ENCODE measurements at places on chromosomes 3 and 15.

DNA sequence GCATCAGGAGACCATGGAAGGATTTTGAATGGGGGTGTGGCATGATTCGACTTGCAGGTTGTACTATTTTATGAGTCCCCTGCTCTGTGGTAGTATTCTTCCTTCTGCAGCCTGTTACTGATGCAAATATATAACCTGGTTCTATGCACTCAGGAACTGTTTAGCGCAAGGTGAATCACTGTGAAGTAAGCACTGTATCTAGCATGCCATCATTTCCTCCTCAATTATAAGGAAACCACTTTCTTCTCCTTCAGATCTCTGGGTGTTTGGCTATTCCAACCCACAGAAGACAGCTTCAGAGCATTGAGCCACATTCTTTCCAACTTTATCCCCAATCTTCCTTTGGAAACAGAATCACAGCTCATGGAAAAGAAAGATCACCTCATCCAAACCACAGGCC, 176.7 kb downstream of the DIPK2A start:
- no peak for DNase-seq

DNA sequence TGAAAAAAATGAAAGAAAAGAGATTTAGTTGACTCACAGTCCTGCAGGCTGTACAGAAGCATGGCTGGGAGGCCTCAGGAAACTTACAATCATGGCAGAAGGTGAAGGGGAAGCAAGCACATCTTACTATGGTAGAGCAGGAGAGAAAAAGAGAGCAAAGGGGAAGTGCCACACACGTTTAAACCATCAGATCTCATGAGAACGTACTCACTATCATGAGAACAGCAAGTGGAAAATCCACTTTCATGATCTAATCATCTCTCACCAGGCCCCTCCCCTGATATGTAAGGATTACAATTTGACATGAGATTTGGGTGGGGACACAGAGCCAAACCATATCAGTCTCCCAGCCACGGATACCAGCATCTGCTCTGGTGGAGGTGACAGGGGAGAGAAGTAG, 50.8 kb upstream of the CPOX start:
- no peak for DNase-seq

DNA sequence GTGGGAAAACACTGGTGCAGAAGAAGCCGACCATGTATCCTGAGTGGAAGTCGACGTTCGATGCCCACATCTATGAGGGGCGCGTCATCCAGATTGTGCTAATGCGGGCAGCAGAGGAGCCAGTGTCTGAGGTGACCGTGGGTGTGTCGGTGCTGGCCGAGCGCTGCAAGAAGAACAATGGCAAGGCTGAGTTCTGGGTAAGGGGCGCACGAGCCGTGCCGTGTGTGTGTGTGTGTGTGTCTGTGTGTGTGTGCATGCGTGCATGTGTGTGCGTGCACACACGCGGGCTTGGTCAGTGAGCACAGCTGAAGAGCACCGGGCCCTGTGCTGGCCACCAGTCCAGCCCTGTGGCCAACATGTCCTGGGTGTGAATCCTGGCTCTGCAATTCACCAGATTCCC, 18.6 kb downstream of the PRKCD start:
- no peak for DNase-seq

DNA sequence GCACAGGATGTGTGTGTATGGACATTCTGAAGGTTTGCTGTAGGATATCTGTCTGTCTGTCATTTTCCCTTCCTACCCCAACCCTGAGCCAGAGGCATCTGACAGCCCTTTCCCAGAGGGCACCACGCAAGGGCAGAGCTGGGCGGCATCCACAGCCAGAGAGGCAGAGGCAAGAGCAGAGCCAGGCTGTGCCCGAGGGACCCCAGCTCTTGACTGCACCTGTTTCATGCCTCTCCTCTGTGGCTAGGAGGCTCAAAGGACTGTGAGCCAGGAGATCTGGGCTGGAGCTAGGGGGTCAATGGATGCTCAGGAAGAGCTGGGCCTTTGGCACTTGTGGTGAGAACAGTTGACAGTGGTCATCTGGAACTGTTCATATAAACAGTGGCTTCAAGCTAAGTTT, 4.8 kb upstream of the APEH start:
- no peak for DNase-seq

DNA sequence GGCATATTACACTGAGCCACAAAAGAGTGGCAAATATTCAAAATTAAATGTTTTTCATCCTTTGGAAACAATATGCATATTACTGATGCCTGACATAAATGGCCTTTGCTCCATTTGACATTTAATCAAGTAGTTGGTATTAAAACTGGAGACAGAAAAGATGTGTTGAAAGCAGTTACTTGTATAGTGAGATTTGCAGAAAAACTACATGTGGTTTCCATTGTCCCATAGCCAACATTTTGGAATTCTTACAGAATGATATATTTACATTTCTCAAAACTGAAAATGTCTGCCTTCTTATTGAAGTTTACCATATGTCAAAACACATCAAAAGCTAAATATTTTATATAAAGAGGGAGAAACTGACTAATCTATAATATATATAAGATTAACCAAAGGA, 21.6 kb downstream of the SHOX2 start:
- DNase-seq: no peak

DNA sequence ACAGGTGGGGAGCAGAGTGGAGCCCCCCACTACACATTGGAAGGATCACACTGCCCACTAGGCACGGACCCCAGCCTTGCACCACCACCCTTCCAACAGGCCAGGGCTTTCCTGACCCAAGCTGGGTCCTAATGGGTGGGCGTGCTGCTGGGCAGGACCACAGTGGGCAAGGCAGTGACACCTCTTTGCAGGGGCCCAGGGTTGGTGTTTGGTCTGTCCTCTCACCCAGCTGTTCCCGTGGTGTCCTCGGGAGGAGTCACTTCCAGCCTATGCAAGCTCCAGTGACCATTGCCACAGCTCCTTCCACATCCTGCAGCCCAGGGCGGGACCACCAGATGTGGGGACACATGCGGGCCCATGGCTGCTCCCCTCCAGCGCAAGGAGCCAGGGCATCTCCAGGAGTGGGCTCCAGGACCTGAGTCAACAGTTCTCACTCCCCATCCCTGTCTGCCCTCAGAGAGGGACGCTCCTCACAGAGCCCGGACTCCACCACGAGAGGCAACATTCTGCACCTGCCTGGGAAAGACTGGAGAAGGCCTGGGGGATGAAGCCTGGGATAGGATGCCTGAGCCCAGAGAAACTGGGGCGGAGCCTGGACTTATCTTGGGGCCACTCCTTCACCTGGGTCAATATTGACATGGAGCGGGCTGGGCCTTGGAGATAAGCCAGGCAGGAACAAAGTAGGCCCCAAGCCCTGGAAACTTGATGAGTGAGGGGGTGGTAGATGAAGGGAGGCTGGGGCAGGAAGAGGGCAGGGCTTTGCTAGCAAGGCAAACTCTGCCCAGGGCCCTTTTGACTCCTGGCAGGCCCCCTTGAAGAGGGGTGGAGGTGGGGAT, 3.9 kb upstream of the VILL start:
- DNase-seq: no peak

GRCh38 chr3:184562878-184563560, 1.4 kb downstream of the EPHB3 start:
- DNase-seq: no peak

DNA sequence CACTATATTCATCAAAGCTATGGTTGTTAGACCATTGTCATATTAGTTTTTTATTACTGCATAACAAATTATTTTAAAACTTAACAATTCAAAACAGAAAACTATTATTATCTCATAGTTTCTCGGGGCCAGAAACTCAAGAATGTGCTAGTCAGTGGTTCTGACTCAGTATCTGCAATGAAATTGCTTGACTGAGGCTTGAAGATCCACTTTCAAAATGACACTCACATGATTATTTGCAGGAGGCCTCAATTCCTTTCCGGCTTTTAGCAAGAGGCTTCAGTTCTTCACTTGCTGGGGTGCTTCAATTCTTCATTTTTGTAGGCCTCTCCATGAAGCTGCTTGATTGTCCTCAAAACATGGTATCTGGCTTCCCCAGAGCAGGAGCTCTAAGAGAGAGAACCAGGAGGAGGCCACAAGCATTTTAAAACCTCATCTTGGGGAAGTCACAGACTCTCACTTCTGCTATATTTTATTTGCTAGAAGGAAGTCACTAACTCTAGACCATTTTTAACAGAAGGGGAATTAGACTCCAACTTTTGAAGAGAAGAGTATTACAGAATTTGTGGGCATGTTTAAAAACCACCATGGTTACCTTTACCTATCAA, 383.7 kb downstream of the MFSD1 start:
- no peak for DNase-seq

DNA sequence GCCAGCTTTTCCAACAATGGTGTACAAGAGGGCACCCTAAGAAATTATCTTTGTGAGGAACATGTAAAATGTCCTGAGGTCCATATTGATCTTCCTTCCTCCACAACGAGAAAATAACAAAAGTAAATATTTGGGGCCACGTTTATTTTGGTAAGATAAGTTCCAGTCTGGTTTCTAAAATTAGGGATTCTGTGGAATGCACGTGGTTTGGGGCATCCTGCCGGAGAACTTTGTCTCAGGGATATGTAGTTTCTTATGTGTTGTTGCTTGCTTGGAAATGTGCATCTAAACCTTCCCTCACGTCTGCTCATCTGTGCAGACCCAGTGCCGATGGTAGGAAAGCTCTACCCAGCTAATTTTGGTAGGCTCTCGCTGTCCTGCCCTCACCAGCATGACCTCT, 62.8 kb downstream of the CTDSPL start:
- no peak for DNase-seq

GRCh38 chr3:145865399-145866018, 295.5 kb downstream of the PLOD2 start:
- peak; percentile 0 for DNase-seq

DNA sequence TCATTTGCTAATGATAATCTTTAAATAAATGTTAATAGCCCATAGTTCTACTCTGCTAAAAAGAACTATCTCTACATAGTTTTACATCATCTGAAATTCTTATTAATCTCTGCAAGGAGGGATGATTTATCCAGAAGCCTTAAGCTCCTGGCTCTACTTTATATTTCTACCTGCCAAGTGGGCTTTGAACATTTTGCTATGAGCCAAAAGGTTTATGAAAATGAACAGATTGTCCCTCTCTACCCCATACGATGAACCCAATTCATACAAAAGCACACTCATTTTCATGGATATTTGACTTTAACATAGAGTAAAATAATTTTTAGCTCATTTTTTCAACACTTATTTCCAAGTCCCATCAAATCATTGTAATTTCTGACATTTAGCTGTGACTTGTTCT, 611.0 kb downstream of the NSUN3 start:
- DNase-seq: no peak

DNA sequence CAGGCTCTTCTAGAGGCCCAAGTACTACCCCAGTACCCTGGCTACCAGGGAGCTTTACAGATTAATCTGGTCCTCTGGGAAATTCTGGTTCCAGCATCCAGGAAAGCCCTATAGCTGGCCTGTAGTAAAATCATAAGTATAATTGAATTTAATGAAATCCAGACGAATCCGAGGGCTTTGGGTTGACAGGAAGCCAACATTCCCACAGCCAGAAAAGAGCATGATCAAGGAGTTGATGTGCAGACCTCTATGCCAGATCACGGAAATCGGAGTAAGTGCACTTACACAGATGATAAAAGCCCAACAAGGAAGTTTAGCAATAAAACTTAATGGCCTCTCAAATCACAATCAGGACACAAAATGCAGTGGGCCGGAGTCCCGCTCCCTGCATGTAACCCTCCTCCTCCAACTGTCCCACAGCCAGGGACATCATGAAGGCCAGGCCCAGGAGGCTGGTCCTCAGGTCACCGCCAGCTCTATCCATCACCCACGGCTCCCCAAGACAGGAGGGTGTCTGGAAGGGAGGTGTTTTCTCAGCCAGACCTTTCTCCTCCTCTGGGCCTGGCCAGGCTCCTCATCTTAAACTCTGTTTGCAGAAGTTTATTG, 62.8 kb upstream of the SEC22A start:
- DNase-seq: peak; percentile 36

GRCh38 chr3:26657348-26657976, 34.9 kb downstream of the LRRC3B start:
- no peak for DNase-seq

DNA sequence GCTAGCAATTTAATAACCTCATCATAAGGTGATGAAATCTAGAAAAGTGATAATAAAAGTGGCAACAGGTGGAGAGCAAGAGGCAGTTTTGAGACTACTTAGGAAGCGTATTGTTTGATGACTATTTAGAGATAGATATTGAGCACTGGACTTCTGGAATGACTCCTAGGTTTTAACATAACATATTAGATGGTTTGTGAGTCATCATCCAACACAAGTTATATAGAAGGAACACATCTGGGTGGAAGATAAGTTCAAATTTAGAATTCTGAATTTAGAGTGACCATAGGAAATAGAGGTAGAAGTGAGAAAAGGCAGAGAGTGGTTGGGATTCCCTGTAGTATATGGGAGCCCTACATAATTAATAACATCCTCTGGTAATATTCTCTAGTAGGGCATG, 282.8 kb upstream of the ALCAM start:
- no peak for DNase-seq

DNA sequence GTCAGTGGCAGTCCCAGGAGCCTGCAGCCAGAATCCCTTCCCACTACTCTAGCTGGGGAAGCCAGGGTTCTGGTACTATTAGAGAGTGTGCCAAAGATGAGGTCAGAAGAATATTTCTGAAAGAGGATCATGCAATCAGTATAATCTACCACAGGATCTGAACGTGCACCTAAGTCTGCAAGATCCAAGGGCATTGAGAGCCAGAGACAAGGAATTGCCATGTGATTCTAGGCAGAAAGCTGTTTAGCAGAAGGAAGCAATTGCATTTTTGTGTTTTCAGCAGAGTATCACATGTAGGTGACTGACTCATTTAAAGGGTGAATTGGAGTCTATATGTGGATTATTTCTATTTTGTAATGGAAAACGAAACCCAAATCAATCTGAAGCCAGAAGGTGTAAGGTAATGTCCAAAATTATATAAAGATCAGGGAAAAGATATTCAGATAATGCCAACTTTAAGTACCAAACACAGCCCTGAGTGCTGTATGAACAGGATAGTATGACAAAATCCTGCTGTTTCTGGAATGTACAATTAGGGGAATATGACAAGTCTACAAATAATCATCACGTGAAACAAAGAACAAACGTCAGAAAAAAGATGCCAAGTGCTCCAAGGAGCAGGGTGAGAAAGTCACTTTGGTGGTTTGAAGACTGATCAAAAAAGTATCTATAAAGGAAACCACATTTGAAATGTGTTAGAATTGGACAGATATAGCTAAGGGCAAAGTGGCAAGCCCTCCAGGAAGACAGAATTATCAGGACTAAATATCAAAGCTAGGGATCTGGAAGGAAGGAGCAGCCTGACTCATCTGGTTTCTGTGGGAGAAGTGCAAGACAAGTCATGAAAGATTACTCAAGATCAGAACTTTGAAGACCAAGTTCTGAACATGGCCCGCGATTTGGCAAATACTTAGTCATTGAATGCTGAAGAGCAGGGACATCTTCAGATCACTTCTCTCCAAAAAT, 1036.6 kb downstream of the NTRK3 start:
- DNase-seq: no peak

GRCh38 chr3:23654571-23654970, 151.2 kb upstream of the UBE2E1 start:
- DNase-seq: no peak

All from renal cortex interstitium (tissue), 15 donors.